ENCODE measurements at places on chromosomes 13 and 19. TPM values are rescaled to one million over a fixed set of nuclear protein-coding genes. Genes with fewer than 3 reads are reported as not detected.

The DIAPH3 gene
- 11.9 TPM for polyA plus RNA-seq

GRCh38 chr13:67106502-67107057 lies 123.6 kb downstream of the PCDH9 start:
- no peak for DNase-seq

DNA sequence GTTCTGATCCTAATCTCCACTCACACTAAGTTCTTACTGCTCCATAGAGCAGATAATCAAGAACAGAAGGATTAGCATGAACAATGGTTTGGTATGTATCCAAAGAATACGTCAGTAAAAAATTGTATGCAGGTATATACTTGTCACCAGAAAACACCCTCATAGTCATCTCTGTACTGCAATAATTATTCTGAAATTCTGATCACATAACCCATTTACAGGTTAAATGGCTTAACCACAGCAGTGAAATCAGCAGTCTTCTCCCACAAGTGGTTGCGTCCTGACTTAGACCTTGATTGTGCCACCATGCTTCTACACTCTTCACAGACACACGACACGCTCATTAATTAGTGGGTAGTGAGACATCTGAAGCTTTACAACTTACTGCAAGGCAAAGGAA lies 50.9 kb downstream of the LNX2 start:
- no peak for DNase-seq

- no peak for DNase-seq
These were observed 3.0 kb upstream of the HIPK4 start for GRCh38 chr19:40392894-40393517.

The FUT3 gene
- 0.25 TPM for polyA plus RNA-seq

- no peak for DNase-seq
These were observed 145.8 kb downstream of the KCNRG start for GRCh38 chr13:50161052-50161451.

DNA sequence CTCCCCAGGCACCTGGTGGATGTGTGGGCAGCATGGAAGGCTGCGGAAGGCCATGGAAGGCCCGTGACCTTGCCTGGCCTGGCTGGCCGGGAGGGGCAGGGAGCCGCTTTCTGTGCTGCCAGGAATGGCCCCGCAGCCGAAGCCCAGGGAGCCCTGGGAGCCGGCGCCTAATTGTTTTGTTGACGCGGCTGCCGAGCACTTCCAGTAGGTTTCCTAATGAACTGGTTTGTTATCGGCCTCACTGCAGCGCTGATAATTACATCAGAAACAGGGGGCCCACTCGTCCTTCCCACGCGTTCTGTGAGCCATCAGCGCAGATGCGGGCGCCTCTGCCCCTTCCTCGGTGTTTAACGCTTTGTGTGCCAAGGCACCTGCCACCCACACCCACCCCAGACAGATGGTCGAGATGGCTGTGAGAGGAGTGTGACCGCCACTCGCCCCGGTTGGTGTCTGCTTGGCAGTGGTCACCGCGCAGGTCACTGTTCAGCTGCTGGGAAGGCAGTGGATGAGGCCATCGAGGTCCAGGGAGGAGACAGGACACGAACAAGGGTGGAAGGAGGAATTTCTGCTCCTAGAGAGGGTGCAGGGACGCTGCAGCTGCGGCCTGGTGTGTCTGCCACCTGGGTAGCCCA lies 124.5 kb downstream of the KDM4B start:
- no peak for DNase-seq

The PGPEP1 gene
- 23.8 TPM for polyA plus RNA-seq

The SMIM44 gene
- polyA plus RNA-seq = 0.43 TPM

The CEACAM7 gene
- polyA plus RNA-seq = not detected

- peak; percentile 12 for DNase-seq
These were observed 331.3 kb downstream of the UQCRFS1 start for GRCh38 chr19:28881616-28882015.

GRCh38 chr19:18425515-18426415 lies 6.6 kb downstream of the SSBP4 start:
- DNase-seq = no peak

DNA sequence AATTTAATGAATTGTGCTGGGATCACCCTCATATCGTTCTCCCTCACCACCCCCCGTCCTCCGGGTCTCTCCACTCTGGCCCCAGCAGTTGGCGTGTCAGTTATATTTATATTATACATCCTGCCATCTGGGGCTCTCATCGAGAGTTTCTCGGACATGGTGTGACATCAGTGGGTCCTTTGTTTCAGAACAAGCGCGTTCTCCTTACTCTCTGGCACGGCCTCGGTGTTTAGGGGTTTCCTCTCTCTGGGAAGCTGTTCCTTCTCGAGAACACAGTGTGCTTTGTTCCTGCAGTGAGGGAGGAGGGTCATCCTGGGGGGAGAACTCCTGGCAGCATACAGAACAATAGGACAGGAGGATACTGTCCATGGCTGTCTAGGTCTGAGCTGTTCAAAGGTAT lies 9.8 kb upstream of the MCF2L start:
- no peak for DNase-seq

- DNase-seq = no peak
These were observed 108.2 kb downstream of the DACH1 start for GRCh38 chr13:71758828-71759227.

The CEACAM1 gene
- polyA plus RNA-seq = 11.8 TPM

The IGFL2 gene
- polyA plus RNA-seq = 0.05 TPM

The FCAR gene
- polyA plus RNA-seq = not detected

GRCh38 chr13:78325585-78325984 lies 277.8 kb downstream of the POU4F1 start:
- DNase-seq = no peak

DNA sequence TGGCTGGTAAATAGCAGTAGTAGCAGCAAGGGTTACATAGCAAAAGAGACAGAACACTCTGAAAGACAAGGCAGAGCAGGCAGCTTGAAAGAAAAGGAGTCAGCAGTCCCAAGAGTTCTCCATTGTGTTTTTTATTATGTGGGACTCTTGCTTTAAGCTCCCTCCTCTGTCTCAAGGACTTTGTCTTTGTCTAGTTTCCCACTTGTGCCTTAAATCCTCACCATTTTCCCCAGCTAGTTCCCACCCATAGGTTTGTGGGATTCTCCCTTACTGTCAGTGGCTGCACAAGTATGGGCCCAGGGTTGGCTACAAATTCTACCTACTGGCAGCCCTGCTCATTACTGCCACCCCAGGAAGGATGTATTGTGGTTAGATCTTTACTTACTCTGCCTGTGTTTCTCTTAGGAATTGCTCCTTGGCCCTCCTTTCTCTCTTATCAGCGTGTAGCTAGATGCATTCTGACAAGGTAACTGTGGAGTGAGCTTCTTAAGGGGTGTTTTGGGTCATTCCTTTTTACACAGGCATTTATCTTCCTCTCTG lies 413.4 kb upstream of the PCDH9 start:
- no peak for DNase-seq

- no peak for DNase-seq
These were observed 83.1 kb downstream of the IRS2 start for GRCh38 chr13:109703250-109703649.

GRCh38 chr13:99029576-99029975 lies 51.7 kb upstream of the DOCK9 start:
- DNase-seq = no peak

The PRTN3 gene
- 0.50 TPM for polyA plus RNA-seq

The OXGR1 gene
- polyA plus RNA-seq = 4.1 TPM
